Activated CD4-positive, alpha-beta T cell treated with anti-CD3 and anti-CD28 coated beads, Interleukin-2, amount 10 ng/mL, durations not matched to agents 7 days and 5 days (primary cell): ENCODE measurements at places on chromosomes 4 and X.

DNA sequence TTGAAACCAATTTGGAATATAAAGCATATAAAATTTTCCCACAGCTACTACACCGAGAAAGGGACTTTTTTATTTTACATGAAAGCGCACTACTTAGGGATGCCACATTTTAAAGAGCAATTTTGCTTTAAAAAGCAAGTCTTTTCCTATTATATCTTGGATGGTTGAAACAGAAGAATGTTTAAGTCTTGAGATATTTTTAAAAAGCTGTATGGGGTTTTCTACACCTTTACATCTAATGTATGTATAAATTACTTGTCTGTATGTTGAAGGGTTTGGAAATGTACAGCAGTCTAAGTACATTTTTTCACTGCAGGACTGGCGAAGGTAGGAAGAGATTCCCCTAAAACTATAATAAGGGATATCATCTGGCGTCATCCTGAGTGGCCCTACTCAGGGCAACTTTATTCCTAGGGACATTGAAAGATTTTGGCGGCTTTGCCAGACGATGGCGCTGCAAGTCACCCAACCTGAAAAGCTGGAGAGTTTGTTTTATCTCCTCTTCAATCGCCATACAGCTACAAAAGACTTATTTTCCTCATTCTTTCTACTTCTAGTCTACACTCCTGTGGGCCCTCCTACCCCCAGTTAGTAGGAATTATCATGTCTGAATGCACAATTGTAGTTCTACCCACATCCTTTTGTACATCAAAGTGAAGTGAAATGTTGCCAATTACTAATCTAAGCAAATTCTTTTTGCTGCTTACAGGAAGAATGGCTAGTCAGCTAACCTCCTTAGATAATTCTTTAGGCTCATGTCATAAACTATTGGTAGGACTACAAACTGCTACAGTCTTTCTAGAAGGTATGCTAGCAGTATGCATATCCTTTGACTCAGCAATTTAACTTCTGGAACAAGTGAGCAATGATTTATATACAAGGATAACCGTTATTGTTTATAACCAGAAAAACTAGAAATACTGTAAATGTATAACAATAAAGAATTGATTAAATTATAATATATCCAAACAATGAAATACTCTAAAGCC lies 782 bp upstream of the NEK1 start:
- DNase-seq = peak; percentile 80

- no peak for DNase-seq
Measured at GRCh38 chrX:13786048-13786447, 30.8 kb downstream of the GPM6B start.

DNA sequence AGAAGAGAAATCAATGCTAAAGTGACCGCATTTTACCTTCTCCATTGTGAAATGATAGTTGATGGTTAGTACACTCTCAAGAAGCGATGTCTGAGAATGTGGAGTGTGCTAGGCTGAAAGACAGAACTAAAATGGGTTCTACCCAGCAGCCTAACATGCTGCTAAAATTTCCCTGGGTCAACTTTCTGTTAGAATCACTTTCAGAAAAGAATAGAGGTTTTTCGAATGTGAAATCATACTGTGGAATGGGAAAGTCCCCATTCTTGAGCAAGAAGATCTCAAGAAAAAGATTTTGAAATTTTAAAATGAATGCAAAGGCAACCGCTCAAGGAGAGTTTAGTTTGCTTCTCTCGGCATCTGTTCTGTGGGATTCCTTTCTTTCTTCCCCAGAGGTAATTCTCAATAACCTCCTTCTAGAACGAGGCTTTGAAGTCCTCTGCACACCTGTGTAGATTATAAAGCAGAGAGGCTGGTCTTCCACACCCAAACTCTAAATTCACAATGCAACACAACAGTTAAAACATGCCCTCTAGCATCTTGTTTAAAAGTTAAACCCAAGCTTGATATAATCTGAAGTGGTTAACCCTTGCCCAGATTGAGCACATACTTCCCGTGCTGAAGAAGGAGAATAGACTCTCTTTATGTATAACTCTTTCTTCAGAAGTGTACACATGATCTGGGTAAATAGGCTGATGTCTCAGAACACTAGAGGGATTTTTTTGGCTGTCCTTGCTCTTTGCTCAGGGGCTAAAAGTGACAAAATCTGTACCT lies 208.7 kb upstream of the KLF3 start:
- peak; percentile 13 for DNase-seq

DNA sequence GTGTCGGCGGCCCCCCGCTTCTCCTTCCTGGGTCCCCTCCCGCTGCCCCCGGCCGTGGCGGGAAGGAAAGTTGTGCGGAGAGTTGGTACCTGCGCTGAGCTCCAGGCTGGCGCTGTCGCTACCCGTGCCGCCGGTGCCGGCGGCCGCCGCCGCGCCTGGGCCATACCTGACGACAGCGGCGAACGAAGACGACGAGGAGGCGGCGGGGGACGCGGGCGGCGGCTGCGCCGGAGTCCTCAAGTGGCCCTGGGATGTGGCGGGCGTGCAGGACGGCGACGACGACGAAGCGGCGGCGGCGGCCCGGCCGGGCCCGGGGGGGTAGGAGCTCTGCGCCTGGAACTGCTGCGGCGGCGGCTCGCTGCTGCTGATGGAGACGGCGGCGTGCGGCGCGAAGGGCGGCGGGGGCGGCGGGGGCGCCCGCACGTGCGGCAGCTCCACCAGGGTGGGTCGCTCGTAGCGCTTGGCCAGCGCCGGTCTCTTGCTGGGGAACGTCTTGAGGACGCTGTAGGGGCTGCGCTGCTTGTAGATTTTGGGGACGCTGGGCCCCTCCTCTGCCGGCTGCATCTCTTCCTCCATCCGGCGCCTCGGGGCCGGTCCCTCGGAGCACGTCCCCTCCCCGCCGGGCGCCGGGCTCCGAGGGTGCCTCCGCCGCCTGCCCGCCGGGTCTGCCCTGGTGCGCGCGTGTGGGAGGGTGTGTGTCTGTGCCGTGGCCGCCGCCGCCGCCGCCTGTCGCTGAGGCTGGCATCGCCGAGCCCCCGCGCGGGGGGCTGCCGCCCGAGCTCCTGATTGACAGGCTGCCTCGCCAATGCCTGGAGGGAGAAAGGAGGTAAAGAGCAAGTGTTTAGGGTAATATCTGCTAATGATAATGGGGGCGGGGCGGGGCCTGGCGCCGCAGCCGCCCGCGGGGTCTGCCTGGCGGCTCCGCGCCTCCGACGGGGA lies 618 bp downstream of the BEND4 start:
- peak; percentile 6 for DNase-seq

GRCh38 chr4:42789041-42789567 lies 103.4 kb upstream of the GRXCR1 start:
- no peak for DNase-seq

DNA sequence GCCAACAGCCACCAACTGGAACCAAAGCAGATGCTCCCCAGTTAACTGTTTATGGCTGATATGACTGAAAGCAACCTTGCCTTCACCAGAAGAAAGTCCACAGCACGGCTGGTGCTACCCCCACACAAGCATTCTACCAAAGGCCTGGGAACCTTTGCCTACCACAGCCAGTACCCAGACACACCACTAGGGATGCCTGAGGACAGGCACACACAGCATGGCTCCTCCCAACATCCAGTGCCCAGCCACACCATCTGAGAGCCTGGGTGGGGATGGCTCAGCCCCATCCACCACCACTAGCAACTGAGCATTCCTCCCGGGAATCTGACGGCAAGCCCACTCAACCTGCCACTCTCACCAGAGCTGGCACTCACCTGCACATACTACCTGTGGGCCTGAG lies 178.6 kb downstream of the SLC7A11 start:
- DNase-seq = no peak

GRCh38 chr4:101199507-101200285 lies 147.6 kb downstream of the PPP3CA start:
- DNase-seq = no peak

DNA sequence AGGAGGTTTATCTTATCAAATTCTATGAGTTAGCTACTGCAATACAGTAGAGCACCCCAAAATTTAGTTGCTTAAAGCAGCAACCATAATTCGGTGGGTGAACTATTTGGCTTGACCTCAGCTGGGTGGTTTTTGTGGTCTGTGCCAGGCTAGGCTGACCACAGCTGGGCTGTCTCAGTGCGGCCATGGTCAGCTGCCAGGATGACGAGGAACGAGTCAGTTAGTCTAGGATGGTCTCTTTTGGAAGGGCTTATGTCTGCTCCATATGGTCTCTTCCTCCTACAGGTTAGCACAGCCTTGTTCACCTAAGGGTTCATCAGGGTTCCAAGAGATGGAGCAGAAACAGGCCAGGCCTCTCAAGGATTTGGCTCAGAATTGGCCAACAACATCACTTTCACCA lies 210.4 kb downstream of the PALLD start:
- DNase-seq = no peak

DNA sequence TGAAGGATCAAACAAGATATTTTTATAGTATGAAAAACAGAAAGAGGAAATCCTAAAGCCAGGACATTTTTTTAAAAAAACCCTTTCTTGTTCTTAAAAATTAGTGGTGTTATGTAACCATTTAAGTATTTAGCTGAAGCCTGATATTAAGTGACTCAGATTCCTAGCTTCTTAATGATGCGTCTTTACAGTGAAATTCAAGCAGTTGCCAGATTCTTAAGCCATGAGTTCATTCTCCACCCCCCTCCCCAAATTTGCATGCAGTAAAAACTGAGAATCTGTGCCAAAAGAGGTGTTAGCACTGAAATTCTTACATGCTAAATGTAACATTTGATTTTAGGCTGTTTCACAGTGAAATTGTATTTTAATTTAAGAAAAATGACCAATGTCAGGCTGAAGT lies 180.8 kb downstream of the RAPGEF2 start:
- DNase-seq = no peak

DNA sequence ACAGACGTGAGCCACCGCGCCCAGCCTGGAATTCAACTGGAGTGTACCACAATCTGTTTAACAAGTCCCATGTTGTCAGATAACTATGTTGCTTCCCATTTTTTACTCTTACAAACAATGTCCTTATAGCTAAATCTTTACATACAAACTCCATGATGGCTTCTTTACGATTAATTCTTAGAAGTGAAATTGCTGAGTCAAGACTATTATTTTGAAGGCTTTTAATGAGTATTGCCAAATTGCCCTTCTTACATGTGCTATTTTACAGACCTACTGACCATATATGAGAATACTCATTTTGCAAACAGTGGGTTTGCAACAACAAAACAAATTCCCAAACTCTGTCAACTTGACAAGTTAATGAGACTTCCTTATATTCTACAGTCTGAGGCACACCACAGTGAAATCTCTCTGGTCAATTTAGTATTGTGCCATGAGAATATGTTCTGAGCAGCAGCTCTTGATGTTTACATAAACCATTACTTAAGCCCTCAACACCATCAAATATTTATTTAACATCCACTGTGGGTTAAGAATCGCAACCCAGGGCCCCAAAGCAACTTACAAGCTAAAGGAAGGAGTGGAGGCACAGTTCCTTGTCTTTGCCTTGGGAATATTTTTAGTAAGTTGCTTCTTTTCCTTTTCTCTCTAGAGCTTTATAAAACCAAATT lies 128.5 kb downstream of the SPRY1 start:
- no peak for DNase-seq

- no peak for DNase-seq
Measured at GRCh38 chr4:111066001-111066400, 443.1 kb upstream of the PITX2 start.

DNA sequence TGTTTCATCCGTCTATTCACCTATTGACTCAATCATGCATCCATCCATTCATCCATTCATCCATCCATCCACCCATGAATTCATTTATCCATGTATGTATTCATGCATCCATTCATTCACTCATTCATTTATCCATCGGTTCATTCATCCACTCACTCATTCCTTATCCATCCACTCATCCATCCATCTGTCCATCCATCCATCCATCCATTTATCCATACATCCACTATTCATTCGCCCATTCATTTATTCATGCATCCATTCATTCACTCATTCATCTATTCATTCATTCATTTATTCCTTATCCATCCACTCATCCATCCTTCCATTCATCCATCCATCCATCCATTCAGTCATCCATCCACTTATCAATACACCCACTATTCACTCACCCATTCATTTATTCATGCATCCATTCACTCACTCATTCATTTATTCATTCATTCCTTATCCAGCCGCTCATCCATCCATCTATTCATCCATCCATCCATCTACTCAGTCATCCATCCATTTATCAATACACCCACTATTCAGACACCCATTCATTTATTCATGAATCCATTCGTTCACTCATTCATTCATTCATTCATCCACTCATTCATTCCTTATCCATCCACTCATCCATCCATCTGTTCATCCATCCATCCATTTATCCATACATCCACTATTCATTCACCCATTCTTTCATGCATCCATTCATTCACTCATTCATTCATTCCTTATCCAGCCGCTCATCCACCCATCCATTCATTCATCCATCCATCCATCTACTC lies 11.2 kb downstream of the P2RY8 start:
- no peak for DNase-seq

DNA sequence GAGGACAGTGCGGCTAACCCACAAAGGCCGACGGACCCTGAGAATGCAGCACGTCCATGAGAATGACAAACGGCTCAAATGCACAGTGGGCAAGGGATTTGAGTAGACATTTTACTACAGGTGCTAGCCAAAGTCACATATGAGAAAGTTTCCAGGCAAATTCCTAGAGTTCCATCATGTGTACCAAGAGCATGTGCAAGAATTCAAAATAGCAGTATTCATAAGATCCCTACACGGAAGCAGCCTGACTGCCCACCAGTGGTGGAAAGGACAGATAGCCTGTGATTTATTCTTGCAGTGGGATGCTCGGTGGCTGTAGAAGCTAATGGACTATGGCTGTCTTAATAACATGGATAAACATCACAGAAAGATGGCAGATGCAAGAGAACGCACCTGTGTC lies 68.0 kb downstream of the RGS12 start:
- DNase-seq = no peak

DNA sequence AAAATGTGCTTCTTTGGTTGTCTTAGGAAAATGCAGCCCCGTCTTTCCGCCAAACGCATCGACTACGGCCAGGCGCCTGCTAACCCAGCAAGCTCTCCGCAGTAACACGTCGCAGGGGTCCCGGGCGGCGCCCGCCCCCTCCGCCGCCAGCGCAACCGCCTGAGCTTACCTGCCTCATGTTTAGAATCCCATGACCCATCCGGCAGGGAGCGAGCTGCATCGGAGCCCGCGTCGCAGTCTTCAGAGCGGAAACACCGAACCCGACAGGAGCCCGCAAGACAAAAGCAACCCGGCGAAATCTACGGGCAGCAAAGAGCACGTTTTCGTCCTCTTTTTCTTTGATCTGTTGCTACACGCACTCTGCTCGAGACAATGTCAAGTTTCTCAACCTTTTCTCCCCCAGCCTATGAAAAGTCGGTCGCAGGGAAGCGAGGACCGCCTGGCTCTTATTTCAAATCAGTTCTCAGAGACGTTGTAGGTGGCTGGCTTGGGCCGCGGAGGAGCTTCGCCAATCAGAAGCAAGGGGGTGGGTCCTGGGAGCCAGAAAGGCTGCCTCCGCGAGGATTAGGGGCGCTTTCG lies at the start of gene MID1:
Gene MID1, minus strand, starts transcription at position 465 of the 579 bp plus-strand sequence. CDS start 53,038 bp downstream, outside the sequence.
- DNase-seq = no peak

GRCh38 chr4:182717788-182718583 lies 199.2 kb downstream of the DCTD start:
- no peak for DNase-seq

- no peak for DNase-seq
Measured at GRCh38 chr4:5553801-5554200, 154.6 kb downstream of the EVC2 start.
